KG1 (cell line): ENCODE measurements at places on chromosomes 6 and 20.

- no peak for DNase-seq
Observed at GRCh38 chr6:93474733-93475179, 55.4 kb upstream of the EPHA7 start.

- DNase-seq: no peak
Observed at GRCh38 chr20:62191781-62192559, 9.1 kb downstream of the MTG2 start.

GRCh38 chr6:78875505-78875904, 8.2 kb downstream of the IRAK1BP1 start:
- no peak for DNase-seq

DNA sequence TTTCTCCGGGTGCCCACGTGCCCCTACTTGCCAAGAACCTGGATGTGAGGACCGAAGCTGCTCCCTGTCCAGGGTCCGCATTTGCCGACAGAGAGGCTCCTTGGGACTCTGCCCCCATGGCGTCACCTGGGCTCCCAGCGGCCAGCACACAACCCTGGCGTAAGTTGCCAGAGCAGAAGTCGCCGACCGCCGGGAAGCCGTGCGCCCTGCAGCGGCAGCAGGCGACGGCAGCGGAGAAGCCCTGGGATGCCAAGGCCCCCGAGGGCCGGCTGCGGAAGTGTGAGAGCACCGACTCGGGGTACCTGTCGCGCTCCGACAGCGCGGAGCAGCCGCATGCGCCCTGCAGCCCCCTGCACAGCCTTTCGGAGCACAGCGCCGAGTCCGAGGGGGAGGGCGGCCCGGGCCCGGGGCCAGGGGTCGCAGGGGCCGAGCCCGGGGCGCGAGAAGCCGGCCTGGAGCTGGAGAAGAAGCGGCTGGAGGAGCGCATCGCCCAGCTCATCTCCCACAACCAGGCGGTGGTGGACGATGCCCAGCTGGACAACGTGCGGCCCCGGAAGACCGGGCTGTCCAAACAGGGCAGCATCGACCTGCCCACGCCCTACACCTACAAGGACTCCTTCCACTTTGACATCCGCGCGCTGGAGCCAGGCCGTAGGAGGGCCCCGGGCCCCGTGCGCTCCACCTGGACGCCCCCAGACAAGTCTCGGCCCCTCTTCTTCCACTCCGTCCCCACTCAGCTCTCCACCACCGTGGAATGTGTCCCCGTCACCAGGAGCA, 28.3 kb downstream of the ZNF831 start:
- no peak for DNase-seq

- DNase-seq: no peak
Observed at GRCh38 chr6:53624502-53624901, 41.1 kb downstream of the KLHL31 start.

- no peak for DNase-seq
Observed at GRCh38 chr6:126628125-126628524, 288.2 kb downstream of the CENPW start.

DNA sequence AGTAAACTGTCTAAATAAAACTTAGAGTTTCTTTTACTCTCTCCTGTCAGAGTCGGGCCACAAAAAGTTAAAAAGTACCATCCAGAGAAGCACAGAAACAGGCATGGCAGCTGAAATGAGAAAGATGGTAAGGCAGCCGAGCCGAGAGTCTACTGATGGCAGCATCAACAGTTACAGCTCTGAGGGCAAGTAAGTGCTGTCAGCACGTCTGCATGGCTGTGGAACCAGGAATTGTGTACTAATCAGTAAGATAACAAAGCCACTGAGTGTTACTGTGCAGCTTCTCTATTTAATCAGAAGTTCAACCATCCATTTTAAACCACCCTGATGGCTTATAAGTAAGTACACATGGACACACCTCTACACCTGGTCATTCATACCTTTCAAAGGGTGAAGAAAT, 231.3 kb upstream of the KCNQ5 start:
- no peak for DNase-seq

DNA sequence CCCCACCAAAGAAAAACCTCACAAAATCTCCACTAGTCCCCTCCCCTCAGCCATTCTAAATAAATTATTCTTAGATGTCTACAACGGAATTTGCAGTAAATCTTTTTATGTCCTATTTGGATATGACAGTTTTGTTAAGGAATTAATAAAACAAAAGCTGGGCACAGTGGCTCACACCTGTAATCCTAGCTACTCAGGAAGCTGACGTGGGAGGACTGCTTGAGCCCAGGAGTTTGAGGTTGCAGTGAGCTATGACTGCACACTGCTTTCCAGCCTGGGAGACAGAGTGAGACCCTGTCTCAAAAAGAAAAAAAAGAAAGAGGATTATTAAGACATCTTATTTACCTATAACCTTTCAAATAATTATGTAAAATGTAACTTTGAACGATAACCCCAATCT, 165.4 kb downstream of the SLC16A10 start:
- no peak for DNase-seq

- DNase-seq: no peak
Observed at GRCh38 chr20:47382746-47383415, 26.4 kb upstream of the ZMYND8 start.

DNA sequence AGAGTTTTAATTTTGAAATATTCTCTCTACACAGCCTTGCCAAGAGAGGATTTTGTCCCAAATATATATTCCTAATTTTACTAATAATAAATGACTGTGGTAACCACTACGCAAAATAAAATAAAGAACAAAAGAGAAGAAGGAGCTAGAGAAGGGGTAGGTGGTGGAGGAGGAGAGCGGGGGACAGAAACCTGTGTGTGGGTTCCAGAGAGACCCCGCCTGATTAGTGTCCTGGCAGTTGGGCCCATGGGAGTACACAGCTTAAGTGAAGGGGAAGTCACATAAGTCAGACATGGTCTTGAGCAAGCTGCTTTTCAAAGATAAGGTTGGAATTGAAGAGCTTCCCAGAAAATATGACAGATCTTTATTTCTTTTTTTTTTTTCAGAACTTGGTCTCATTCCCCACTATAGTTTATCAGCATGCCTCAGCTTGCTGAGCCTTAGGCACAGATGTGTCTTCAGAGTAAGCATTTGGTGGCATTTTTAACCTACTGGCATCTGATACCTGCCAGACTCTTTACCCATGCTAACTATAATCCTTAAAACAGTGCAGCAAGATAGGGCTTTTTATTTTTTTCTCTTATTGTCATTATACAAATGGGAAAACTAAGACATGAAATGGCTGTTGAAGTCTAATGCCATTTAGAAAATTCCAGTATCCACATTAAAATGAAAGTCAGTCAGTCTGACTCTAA, 9.6 kb upstream of the RHAG start:
- DNase-seq: peak; percentile 61

DNA sequence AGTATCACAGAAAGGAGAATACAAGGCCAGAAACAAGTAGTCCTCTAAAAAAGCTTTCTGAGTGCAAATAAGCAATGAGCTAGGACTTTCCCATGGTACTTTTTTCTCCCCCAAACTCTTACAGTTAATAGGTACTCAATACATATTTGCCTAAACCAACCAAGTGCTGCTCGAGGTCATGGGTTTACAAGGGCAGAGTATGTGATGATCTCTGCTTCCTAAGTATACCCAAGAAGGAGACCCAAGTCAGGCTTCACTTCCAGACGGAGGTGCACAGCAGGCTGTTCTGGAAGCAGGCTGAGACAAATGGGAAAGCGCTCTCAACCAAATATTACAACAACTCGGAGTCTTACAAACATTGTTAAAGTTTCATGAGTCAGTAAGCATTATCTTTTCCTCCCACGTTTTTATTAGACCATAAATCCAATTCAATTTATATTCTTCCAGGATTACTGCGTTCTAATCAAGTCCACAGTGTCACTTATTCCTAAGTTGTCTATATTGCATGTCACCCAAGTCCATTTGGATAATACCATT, 8.1 kb downstream of the FYN start:
- DNase-seq: no peak

- DNase-seq: no peak
Observed at GRCh38 chr20:22723659-22724058, 139.3 kb upstream of the FOXA2 start.

- DNase-seq: no peak
Observed at GRCh38 chr6:163536770-163537169, 122.3 kb downstream of the QKI start.

DNA sequence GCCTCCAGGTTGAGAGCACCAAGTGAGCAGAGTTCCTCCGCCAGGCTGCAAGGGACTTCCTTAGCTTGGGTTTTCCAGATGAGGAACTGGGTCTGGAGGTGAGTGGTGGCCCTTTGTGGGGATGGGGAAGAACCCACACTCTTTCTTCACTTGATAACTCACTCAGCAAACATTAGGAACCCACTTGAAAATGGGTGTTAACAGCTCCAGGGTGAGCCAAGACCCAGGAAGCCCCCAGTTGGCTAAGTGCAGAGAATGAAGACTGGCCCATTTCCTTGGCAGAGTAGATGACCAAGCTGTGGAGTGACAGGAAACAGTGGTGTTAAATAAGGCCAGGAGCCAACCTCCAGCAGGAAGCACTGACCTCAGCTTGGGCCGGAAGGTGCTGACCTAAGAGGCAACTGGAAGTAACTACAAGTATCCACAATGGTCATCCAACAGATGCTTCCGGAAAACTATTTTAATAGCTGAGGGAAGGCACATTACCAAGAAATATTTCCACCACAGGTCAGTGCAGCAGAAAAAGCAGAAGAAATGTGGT, 22.7 kb downstream of the MRPL14 start:
- DNase-seq: no peak

GRCh38 chr6:71168233-71168765, 120.3 kb upstream of the OGFRL1 start:
- DNase-seq: no peak

DNA sequence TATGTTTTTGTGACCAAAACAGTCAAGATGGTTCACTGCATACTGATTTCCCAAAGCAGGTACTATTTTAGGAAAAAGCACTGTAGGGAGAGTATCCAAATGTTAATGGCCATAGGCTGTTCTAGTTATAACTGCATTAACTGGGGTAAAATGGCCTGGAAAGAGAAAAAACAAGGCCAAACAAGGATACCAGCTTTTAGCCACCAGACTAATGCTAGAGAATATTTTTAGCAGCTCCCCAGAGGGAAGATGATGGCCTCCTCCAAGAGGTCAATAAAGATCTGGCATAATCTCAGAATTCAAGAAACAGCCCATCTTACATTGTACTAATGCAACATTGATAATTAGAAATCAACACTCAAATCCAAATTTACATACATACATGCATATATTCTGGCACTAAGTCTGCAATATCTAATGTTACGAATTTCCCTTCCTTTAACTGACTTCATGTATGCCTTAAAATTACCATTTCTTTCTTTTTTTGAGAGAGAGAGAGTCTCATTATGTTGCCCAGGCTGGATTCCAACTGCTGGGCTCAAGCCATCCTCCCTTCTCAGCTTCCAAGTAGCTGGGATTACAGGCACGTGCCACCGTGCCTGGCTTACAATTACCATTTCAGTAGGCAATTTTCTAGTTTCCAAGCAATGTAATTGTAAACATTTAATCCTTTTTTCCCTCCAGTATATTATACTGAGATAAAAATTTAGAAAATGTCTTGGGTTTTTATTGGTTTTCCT, 9.3 kb downstream of the COX7A2 start:
- DNase-seq: no peak

DNA sequence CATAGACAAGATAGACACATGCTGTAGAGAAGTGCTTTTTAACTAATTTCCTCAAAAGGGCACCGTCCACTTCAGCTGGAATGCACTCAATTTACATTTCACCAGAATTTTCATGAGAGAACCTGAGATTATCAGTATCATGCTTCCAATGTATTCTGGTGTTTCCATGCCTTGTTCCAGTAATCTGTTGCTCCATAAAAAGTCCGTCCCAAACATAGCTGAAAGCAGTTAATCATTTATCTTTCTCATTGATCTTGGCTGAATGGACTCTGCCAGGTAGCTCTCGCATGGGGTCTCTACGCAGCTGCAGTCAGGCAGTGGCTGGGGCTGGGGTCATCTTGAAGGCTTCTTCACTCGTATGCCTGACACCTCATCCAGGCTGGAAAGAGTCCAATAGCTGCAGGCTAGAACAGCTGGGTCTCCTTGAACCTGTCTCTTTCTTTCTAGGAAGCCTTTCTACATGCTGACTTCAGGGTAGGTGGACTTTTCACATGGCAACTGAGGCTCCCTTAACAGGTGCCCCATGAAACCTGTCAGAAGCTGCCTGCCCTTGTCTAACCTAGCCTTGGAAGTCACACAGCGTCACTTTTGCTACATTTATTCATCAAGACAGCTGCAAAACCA, 18.6 kb upstream of the COL12A1 start:
- no peak for DNase-seq

DNA sequence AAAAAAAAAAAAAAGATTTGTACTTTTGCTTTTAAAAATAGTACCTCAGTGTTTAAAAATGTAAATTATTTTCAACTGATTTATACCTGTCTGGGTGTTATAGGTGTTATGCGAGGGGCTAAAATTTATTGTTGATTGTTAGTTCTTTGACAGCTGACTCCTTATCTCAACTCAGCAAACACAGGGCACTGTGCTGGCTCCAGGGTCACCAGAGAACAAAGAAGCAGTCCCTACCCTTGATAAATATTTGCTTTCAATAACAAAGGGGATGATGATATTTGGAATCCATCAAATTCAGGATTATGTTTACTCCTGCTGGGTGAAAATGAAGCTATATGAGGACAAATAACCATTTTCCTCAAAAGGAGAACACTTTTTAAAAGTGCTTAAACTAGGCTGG, 34.2 kb upstream of the KAT14 start:
- no peak for DNase-seq

- no peak for DNase-seq
Observed at GRCh38 chr6:150070236-150070818, 1.4 kb upstream of the ULBP3 start.

- no peak for DNase-seq
Observed at GRCh38 chr6:16694781-16695578, 66.3 kb downstream of the ATXN1 start.

- DNase-seq: no peak
Observed at GRCh38 chr6:113693851-113694250, 163.3 kb upstream of the MARCKS start.

DNA sequence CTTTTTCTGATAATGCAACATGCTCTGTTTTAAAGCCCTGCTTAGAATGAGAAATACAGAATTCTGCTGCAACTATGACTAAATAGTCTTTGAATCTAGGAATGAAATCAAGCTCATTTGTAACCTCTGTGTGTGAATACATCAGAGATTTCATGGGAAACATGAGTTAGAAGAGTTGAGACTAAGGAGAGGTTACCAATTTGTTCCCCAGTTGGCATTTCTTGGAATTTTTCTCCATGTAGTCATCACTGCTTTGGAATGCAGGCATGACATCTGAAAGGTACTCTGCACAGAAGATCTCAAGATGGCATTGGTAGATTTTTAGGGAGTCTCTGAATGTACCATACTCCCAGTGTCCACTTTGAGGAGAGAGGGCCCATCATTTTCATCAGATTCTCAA, 237.2 kb downstream of the TFAP2A start:
- DNase-seq: no peak

- DNase-seq: no peak
Observed at GRCh38 chr6:53889365-53889764, 94.6 kb downstream of the LRRC1 start.

DNA sequence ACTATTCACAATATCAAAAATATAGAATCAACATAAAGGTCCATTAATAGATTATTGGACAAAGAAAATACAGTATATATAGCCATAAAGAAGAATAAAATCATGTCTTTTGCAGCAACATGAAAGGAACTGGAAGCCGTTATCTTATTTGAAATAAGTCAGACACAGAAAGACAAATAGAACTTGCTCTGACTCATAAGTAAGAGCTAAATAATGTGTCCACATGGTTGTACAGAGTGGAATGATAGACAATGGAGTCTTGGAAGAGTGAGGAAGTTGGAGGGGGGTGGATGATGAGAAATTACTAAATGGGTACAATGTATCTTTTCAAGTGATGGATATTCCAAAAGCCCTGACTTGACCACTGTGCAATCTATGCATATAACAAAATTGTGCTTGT, 613.5 kb downstream of the PHF3 start:
- DNase-seq: no peak
